ENCODE measurements at places on chromosomes 7 and 10.

GRCh38 chr7:26950889-26951288, 86.5 kb upstream of the SKAP2 start:
- DNase-seq = no peak

DNA sequence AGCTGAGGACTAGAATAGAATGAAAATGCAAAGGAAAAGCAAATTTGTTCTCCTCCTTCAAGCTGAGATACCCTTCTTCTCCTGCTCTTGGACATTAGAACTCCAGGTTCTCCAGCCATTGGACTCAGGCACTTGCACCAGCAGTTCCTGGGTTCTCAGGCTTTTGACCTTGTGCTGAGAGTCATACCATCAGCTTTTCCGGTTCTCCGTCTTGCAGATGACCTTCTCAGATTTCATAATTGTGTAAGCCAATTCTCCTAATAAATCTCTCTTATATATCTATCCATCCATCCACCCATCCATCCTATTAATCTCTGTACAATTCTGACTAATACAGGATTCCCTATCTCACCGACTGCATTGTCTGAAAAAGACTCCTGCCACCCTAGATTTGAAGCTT, 108.3 kb downstream of the AHR start:
- no peak for DNase-seq

- no peak for DNase-seq
These were observed 1.4 kb downstream of the FBXW4 start for GRCh38 chr10:101693651-101693977.

GRCh38 chr10:114077347-114077746, 33.7 kb downstream of the ADRB1 start:
- no peak for DNase-seq

GRCh38 chr7:132828502-132828901, 252.2 kb upstream of the PLXNA4 start:
- no peak for DNase-seq

- DNase-seq = peak; percentile 61
These were observed 860 bp downstream of the ZEB1 start for GRCh38 chr10:31319602-31320549.

- no peak for DNase-seq
These were observed 144.9 kb downstream of the UBE2H start for GRCh38 chr7:129807863-129808262.

GRCh38 chr7:142584765-142585164, 164.5 kb upstream of the PRSS1 start:
- DNase-seq = no peak

- no peak for DNase-seq
These were observed 323.2 kb upstream of the COBL start for GRCh38 chr7:51639661-51640334.

DNA sequence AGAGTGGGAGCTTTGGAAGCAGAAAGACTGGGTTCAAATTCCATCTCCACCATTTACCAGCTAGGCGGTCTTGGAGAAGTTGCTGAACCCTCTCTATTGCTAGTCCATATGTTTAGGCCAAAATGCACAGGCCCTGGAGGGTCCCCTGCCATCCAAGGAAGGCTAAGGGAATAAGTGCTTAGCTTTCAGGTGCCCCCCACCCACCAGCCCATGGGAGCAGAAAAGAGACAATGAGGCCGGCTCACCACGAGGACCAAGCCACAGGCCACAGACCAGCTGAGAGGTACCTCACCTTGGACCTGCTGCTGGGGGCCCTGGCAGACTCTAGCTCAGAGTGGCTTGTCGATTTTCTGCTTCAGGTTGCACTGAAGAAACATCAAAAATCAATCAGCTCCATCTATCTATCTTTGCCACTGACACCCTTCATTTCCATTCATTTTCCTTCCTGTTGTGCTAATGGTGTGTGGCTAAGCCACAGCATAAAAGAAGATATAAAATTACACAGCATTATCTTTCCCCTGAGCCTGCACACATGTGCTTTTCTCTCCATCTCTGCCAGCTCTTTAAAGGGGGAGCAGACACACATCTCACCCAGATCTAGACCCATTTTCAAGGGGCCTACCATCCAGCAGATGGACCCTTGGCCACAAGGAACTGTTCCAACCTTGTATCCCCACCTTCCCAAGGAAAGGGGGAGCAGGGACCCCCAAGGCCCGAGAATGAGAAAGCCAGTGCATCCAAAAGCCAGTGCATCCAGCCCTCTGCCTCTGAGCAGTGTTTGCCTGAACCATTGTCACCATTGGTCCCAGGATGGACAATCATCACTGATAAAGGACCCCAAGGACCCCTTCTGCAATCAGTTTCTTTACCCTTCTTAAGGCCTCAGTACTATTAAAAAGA, 65.4 kb downstream of the GRID1 start:
- DNase-seq = no peak

GRCh38 chr10:103781329-103782061, 73.9 kb downstream of the SH3PXD2A start:
- no peak for DNase-seq

DNA sequence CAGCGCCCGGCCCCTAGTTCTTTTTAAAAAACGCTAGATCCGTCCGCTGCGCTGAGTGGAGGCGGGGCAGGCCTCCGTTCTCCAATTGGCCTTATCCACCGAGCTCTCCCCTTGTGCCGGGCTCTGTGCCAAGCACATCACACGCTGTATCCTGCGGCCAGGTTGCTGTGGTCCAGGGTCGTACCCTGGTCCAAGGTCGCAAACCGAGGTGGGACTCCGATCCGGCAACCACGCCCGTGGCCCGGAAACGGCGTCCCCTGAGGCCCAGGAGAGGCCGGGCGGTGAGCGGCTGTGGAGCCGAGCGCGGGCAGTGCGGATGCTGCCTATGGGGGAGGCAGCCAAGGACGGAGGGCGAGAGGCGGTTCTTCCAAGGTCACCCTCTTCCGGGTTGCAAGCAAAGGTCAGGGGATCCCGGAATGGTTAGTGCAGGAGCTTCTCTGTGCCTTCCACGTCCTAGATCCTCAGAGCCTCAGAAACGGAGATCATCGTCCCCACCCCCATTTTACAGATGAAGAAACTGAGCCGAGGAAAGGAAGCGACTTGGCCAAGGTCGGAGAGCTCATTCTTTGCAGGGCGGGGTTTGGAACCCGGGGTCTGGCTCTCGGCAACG, 72.4 kb upstream of the LRRC4 start:
- peak; percentile 24 for DNase-seq

DNA sequence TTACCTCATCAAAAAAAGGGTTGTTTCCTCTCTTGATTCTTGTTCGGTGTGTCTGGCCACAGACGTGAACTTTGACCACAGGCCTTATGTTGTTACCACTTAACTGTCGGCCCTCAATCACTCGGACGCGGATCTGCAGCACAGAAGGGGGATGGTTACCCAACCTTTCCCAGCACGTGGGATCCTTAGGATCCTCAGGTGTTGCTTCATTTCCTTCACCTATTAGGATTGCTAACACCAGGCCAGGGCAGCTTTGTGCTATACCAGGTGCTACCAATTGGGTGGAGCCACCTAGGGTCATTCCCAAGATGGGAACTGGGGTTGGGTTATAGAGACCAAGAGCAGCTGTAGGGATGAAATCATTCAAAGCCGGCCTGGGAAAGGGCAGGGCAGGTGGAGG, 73.4 kb downstream of the MYOF start:
- DNase-seq = no peak

DNA sequence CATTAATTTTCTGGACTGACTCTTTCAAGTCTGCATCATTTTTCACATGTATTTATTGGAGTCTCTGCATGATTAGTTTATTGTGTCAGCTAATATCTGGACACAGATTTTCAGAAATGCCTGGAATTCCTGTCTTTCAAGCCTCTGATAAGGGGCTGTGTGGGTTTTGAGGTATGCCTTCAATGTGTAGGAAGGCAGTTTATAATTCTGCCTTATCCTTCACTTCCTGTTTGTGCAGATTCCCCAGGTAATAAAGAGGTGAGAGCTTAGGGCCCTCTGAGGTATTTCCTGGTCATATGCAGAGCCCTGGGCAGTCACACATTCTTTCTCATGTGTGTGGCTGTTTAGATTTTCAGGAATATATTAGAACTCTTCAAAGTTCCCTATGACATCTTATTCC, 79.4 kb upstream of the PRKCQ start:
- DNase-seq = no peak

GRCh38 chr10:73032536-73032935, 64.1 kb downstream of the P4HA1 start:
- DNase-seq = no peak

DNA sequence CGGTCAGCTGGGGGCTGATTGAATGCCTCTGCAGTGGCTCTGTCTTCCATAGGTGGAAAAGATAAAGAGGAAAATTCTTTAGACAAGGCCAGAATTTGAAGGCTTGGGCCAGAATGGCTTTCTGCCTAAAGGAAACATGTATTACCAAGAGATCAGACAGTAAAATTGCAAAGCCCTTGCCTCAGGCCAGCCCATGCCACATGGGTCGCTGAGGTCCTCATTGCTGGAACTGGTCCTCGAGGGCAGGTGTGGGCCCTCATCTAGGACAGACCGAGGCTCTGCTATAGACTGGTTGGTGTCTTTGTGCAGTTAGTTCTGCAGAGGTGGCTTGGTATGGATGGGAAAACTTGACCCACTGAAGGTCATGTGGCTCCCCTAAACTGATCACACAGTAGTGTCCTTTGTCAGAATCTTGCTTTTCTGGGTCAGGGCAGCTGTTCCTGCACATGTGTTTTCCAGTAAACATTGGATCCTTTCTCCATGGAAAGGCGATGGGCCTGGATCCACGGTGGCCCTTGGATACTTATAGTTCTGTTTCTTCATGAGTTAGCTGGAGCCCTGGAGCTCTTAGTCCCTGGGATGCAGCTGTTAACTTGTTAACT, 80.4 kb downstream of the TMEM178B start:
- no peak for DNase-seq

- peak; percentile 7 for DNase-seq
These were observed 23.9 kb downstream of the NUDCD3 start for GRCh38 chr7:44466300-44467216.

DNA sequence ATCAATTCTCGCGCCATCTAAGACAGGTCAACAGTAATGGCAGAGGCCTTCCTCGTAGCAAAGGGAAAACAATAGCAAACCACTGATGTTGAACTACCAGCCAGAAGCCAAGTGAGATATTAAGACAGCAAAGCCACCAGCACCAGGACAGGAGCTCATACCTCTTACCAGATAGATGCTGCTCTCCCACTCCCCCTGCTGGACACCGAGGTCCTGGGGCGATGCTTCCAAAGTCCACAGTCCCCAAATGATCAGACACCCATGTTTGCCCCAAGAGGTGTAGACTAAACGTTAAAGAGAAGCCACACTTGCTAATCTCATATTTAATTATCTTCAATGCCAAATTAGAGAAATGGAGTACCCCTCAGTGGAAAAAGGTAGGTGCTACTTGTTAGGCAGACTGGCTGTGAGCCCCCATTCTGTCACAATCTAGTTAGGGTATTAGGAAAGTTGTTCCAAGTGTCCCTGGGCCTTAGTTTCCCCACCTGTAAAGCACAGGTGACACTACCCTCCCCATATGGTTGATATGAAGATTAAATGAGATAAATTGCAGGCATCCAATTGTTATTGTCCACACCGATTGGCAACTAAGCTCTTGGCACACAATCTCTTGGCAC, 39.9 kb downstream of the TOMM7 start:
- peak; percentile 76 for DNase-seq

DNA sequence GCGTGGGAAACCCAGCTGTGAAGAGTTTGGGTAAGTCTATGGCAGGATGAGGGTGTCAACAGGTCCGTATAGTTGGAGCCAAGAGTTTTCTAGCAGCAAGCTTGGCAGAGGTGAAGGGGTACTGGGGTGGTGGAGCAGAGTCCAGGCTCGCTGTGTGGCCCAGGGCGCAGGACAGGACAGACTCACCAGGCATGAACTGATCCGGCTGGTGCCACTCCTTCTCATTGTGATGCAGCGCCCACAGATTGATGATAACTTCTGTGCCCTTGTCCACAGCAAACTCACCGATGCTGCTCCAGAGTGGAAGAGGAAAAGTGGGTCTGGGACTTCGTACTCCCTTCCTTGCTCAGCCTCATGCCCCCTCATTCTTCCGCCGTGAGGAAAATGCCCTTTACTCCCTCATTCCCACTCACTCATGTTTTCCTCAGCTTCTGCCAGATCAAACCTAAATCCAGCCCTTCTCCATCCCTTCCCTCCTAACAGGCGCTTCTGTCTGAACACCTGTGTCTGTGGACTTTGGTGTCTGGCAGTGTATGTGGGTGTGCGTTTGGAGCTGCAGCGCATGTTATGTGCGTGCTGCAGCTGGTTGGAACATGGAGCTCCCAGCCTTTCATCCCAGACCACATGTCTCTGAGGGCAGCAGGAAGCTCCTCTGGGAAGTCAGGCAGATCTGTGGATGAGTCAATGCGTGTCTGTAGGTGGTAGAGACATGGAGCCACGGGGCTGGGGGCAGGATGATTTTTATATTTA, 5.7 kb downstream of the CYP17A1 start:
- no peak for DNase-seq

DNA sequence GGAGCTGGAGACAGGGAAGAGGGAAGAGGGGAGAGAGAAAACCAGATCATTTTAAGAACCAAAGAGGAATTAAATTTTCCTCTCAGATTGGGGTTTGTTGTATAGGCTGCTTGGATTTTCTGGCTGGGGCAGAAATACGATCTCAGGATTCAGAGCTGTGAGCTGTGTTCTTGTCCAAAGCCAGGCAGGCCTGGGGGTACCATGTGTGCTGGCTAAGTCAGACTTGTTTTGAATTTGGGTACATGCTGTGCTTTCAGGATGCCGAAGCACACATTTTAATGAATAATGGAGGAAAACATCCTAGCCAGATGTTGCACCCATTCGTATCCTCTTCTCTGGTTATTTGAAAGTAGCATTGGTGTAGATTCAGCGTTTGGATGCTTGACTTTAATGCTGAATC, 170.3 kb upstream of the PODXL start:
- no peak for DNase-seq

DNA sequence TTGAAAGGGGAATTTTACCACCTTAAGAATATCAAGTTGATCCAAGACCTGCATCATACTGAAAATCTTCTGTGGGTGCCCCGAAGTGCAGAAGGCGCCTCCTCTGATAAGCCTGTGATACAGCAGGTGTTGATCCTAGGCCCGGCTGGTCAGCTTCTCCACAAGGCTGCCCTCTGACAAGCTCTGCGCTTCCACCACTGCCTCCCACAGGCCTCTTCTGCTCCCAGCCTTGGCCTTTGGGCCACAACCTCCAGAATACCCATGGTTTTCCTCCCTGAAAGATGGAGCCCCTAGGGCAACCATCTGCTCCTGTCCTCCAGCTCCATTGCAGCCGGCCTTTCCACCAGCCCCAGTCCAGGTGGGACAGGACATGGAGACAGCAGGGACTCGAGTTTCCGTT, 5.6 kb upstream of the OGDHL start:
- no peak for DNase-seq

DNA sequence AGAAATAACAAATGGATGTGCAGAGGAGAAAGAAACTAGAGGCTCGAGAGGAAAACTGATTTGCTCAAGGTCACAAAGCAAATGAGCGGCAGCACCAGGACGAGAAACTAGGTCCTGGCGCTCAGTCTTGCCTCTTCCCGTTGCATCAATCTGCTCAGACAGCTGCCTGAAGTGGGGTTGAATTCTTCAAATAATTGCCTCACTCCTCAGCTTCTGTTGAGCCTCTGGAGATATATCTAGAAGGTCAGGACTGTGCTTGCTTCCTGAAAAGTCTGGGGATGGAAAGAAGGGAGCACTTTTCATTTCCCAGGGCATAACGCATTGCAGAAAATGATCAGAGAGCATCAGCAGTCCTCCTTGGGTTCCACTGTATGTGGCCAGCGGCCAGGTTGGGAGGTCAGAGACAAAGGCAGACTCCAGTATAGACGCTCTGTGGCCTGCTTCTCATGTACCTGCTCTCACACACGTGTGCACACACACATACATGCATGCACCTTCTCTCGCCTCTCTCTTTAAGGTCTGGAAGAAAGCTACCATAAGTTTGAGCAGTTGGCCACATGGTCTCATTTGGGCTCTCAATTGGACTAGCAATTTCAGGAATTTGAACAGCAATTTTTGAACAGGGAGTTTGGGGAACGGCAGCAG, 83.7 kb upstream of the DUSP5 start:
- no peak for DNase-seq

Data from activated naive CD4-positive, alpha-beta T cell treated with Interleukin-2 at 50 U/mL for 16 hours (primary cell).